ENCODE measurements at places on chromosomes 4 and X.

- DNase-seq, result no peak
Observed at GRCh38 chrX:23434356-23434884, 99.8 kb downstream of the PTCHD1 start.

DNA sequence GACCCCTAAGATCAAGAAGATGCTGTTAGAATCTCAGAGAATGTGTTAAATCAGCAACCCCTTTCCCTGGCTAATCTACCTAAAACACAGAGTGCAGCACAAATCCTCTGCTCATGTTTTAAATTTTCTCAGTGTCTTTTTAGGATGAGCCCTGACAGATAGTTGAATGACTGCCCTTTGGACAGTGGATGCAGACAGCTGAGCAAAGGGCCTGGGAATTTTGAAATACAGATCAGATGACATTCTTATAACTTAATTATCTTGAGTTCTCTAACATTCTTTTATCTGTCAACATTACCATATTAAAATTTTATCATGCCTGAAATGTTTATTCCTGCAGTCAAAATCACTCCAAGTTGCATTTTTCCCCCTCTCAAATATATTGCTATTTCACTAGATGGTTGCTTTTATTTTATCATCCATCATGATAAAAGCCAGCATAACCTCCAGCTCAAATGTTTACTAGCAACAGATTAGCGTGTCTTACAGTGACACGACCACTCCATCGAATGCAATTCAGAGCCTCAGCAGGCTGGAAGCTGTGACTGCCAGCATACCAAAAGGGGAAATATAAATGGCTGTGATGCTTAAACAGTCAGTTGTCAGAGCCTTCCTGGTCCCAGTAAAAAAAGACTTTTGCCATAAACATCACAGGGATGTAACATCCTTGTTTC lies 22.8 kb upstream of the ARHGAP24 start:
- no peak for DNase-seq

DNA sequence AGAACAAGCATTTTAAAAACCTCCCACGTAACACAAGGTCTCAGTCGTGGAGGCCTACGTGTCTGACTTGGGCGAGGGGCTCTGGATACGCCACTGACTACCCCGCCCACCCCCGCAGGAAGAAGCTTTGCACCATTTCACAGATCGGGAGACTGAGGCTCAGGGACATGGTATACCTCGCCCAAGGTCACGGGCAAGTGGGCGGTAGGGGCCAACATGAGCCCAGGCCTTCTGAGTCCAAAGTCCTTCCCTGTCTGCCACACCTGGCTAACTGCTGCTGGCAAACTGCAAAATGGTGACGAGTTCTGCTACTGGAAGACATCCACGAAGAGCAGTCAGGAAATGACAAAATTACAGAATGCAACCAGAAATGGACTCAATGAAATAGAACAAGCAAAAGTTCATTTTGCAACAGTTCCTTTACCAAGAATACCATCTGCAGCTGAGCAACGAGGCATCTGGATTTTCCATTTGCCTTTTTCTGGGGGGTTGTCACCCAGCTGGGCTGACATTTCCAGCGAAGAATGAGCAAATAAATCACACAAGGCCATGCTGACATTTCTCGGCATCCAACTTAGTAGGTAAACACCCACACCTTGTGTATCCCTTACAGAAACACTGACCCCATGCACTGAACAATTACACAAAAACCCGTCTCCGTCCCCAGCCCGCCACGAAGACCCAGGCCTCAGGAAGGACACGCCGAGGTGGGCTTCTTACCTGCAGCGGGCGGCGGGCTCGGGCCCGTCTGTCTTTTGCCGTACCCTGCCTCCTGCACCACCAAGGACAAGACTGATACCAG lies 70.2 kb upstream of the AFAP1 start:
- DNase-seq, result no peak

- no peak for DNase-seq
Observed at GRCh38 chrX:119389871-119390501, 9.2 kb upstream of the SLC25A43 start.

- DNase-seq, result peak; percentile 92
Observed at GRCh38 chr4:38675146-38676121, 11.4 kb downstream of the KLF3 start.

GRCh38 chr4:40731792-40732245 lies 17.9 kb upstream of the NSUN7 start:
- peak; percentile 40 for DNase-seq

GRCh38 chrX:17529151-17529745 lies 154.2 kb downstream of the NHS start:
- DNase-seq, result no peak

DNA sequence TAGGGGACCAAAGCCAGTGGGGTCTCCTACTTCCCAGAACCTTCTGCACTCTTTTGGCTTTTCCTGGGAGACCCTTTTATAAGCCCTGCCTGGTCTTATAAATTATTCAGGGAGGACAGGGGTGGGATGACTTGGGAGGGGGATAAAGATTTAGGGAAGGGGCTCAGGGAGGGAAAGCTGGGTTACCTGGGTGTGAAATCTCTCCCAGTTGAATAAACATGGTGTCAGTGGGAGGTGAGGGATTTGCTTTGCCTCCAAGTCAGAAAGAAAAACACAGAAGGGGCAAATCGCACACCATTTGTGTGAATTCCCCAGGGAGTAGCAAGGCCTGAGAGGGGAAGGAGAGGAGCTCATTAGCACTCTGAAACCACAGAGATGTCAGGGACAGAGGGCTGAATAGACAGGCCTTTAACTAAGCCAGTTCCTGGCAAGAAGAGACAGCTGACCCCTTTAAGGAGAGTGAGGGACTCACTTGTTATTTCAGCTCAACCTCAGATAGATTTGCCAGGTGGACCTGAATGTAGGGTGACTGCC lies at the start of gene RIPPLY1:
Gene RIPPLY1, minus strand, starts transcription at position 51 of the 534 bp plus-strand sequence. CDS start 54 bp downstream, outside the sequence.
- DNase-seq, result no peak

GRCh38 chr4:39998659-39999345 lies 21.1 kb upstream of the PDS5A start:
- DNase-seq, result peak; percentile 14

GRCh38 chr4:57094832-57095223 lies 15.4 kb downstream of the IGFBP7 start:
- DNase-seq, result peak; percentile 15

DNA sequence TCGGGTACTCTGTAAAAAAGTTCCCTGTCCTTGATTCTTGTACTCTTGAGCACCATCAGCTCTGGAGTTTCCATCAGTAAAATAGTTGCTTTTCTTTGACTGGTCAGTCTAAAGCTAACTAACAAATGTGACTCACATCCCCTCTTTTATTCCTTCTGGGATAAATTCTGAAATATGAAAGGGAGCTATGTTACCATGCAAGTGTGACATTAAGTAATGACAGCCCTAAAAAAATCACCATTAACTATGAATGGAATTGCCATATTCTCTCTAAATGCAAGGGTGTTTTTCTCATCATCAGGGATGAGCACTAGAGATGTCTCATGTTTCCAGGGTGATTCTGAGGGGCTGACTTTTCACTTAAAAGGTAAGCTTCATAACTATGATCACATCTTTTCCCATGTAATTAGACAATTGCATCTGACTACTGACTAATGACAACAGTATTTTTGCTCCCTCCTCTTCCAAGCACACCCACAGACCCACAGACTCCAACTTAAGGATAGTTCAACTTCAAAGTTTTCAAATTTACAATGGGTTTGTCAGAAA lies 26.9 kb upstream of the RASGEF1B start:
- DNase-seq, result no peak

DNA sequence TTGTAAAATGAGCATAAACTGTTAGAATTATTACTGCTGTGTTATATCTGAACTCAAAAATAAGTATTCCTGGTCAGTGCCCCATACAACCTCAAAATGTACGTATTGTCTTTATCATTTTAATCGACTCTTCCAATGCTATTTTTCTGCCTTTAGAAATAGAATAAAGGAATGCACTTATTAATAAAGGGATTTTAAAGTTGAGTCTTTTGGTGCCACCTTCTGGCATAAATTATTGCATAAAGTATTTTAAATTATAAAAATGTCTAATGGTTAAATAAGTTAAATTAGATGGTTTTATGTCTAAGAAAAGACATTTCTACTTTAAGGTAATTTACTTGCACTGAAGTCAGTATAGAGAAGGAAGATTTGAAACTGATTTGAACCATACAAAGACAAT lies 424.0 kb upstream of the NDST4 start:
- peak; percentile 13 for DNase-seq

DNA sequence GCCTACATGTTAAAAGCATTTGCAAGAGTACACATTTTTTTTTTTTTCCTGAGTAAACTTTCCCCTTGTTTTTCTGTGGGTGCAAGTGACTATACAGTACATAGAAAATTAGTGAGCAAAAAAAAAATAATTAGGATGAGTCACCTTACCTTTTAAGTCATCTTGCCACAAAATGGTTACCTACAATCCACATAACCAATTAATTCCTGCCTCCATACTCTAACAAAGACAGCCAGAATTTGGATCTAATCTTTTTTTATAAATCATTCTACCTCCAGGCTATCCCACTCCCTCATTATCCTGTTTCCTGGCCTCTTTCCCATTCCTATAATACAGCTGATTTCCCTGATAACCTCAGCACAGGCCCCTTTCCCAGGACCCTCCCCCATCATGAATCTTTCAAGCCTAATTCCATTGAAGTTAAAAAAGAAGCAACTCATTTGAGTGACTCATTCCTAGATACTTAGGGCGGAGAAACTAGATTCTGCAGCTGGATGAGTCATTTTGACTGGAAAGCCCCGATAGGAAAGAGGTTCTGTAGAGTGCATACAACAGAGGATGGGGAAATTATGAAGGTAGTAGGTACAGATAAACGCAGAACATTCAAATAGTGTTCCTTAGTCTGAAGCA lies 128.2 kb downstream of the C4orf51 start:
- peak; percentile 89 for DNase-seq

- peak; percentile 60 for DNase-seq
Observed at GRCh38 chrX:21838937-21839333, 482 bp upstream of the MBTPS2 start.

DNA sequence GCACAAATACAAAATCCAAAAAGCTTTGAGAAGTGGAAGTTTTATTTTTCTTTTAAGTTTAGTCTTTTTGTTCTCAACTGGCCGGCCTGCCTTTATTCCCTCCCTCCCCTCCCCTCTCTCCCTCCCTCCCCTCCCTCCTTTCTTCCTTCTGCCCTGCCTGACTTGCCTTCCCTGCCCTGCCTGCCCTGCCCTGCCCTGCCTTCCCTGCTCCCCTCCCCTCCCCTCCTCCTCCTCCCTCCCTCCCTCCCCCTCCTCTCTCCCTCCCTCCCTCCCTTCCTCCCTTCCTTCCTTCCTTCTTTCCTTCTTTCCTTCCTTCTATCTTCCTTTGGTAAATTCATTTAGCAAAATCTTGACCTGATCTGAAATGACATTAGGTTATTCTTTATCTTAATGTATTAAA lies 69.8 kb upstream of the LIMCH1 start:
- no peak for DNase-seq

DNA sequence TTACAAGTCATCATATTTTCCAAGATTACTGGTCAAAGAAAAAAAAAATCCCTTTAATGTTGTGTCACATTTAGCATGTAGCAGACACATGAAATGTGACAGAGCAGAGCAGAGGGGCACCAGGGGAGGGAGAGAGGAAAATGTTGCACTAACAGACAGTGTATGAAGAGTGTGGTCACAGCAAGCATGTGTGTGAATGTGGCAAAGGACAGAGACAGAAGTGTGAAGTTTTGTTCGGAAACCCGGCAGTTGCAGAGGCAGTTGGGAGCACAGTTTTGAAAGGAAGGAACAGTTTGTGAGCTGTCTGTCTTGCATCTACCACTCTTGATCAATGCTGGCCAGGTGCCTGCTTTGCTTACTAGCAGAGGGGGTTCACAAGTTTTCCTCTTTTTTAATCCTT lies 83.9 kb upstream of the MAP3K15 start:
- DNase-seq, result no peak
